ENCODE measurements at places on chromosomes 1 and 21.

DNA sequence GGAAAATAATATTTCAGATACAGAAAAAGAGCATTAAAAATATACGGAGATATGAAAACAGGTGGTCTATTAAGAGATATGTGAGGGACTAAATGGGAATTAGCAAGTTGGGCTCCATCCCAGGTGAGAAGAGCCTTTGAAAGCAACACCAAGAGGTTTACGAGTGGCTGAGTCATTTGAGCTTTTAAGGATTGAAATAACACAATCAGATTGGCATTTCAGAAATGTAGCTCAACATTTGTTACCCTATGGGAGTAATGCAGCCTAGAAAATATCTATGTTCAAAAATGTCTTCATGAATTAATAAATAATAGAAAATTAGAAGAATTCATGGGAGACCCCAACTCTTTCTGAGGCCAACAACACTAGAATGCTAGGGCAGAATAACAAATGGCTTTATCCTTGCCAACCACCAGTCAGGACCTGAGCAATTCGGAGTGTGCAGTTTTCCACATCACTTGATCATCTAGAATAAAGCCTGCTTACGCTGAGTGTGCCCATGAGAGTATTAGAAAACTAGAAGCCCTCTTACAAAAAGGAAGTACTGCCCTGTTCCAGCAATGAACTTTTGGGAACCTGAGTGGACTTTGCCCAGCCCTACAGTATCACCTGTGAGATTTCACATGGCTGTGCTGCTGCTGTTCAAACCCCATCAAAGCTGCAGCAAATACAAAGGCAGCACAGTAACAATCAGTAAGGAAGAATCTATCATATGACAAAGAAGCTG is 538.0 kb upstream of the CAMK1G start:
- DNase-seq: no peak

GRCh38 chr1:111955755-111956154 is 33.7 kb downstream of the KCND3 start:
- no peak for DNase-seq

DNA sequence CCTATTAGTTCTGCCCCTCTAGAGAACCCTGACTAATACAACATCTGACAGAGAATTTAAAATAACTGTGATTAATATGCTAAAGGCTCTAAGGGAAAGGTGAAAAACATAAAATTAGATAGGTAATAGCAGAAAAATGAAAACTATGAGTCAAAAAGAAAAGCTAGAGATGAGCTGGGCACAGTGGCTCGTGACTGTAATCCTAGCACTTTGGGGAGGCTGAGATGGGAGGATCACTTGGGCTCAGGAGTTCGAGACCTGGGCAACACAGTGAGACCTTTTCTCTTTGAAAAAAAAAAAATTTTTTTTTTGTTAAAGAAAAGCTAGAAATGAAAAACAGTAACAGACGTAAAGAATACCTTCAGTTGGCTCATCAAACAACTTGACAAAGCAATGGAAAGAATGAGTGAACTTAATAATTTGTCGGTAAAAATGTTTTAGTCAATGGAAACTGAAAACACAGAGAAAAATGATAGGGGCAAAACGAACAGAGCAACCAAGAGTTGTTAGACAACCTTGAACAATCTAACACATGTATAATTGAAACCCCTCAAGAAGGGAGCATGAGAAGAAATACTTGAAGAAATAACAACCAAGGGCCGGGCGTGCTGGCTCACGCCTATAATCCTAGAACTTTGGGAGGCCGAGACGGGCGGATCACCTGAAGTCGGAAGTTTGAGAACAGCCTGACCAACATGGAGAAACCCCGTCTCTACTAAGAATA is 132.9 kb upstream of the GFI1 start:
- DNase-seq: no peak

- DNase-seq: no peak
Measured at GRCh38 chr1:11851180-11851579, 3.6 kb upstream of the NPPA start.

- no peak for DNase-seq
Measured at GRCh38 chr1:160357286-160358002, 9.4 kb upstream of the NHLH1 start.

GRCh38 chr21:35737449-35737848 is 322.9 kb downstream of the SETD4 start:
- DNase-seq: no peak

DNA sequence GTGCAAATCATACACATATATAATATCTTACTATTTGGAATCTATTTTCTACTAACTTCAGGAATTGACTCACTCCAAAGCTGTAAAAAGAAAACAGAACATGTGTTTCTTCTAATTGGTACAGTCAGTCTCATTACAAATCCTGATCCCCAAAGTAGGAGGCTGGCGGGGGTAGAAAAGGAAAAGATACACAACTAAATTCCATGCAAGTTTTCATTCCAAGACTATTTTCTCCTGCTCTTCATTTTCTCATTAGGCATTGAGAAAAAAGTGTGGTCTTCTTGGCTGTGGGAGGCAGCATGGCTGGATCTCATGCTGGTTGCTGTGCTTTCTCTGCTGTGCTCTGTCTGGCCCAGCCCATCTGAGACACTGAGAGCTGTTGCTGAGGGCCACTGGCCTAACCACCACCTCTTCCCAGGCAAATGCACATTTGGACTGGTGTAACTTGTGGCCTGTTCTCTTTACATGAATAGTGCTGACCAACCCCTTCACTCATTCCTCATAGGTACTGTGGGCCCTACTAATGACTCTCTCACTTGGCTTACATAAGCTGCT is 1107.5 kb upstream of the B3GALT2 start:
- no peak for DNase-seq

- DNase-seq: no peak
Measured at GRCh38 chr21:38289705-38290485, 33.1 kb downstream of the KCNJ15 start.

GRCh38 chr21:45276596-45276995 is 11.1 kb downstream of the POFUT2 start:
- DNase-seq: no peak

- DNase-seq: no peak
Measured at GRCh38 chr1:47813970-47814369, 183.2 kb downstream of the TRABD2B start.

DNA sequence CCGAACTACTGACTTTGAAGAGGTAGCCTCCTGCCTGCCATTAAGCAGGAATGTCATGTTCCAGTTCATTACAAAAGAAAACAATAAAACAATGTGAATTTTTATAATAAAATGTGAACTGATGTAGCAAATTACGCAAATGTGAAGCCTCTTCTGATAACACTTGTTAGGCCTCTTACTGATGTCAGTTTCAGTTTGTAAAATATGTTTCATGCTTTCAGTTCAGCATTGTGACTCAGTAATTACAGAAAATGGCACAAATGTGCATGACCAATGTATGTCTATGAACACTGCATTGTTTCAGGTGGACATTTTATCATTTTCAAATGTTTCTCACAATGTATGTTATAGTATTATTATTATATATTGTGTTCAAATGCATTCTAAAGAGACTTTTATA is 159.8 kb upstream of the SGIP1 start:
- DNase-seq: no peak

DNA sequence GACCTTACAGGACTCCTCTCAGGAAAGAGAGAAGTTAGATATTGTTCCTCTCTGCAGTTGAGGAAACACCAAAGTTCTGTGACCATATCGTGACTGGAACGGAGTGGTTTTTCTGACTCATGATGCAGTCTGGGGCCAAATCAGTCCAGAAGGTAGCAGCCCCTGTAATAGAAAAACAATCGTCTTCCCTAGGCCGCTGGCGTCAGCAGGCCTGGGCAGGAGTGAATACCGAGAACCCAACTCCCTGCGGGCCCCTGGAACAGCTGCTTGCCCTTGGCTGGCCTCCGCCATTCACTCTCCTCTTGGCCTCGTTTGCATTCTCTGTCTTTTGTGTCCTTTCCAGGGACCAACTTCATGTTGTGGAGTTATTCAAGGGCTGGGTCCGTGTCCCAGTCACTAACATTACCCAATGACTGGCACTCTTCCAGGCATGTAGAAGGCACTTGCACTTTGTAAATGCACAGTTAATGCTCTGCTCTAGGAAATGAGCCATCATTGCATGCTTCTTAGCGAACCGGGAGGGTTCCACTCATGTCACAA is 10.9 kb upstream of the CD101 start:
- no peak for DNase-seq

GRCh38 chr1:204250428-204251030 is 36.7 kb upstream of the GOLT1A start:
- DNase-seq: no peak

- no peak for DNase-seq
Measured at GRCh38 chr1:6471970-6472368, 6.0 kb upstream of the TNFRSF25 start.

DNA sequence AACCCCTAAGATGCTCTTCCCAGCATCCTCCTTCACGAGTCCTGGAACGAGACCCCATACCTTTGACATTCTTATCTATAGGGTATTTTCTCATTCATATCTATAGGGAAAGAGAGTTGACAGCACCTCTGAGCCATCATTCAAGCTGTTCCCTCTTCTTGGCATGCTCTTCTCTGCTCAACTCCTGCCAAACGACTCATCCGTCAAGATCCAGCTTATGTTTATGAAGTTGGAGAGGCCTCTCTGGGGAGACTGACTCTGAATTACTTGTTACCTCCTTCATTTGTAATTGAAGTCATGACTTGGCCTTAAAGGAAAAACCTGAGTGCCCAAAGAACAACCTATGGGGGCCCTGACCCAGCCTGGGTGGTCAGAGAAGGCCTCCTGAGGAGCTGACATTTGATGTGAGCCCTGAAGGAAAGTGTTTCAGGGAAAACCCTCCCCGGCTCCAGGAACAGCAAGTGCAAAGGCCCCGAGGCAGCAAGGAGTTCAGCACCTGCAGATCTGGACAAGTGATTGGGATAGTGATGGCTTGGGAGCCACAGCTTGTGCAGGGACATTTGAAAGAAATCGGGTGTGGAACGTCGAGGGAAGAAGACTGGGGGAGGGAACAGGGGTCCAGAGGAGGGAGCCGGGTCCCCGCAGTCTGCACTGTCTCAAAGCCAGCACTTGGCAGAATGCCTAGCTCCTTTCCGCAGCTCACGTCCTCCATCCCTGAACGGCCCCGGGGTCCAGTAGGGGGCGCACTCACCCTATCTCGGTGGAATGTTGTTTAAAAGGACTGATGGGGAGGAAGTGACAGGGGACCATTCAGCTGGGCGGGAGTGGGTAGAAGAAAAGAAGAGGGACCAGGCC is 14.0 kb upstream of the CDA start:
- DNase-seq: peak; percentile 36

GRCh38 chr1:94660258-94660657 is 118.7 kb upstream of the F3 start:
- no peak for DNase-seq
